AG09309 (cell line): ENCODE measurements at places on chromosomes 11 and 22.

GRCh38 chr11:15825976-15826650 is 530.2 kb downstream of the SOX6 start:
- DNase-seq = no peak

- DNase-seq = no peak
Observed at GRCh38 chr11:103043826-103044678, 47.9 kb downstream of the DCUN1D5 start.

GRCh38 chr22:42797011-42797410 is 60.1 kb downstream of the ARFGAP3 start:
- DNase-seq = no peak

GRCh38 chr11:33438301-33438700 is 181.1 kb downstream of the HIPK3 start:
- no peak for DNase-seq

GRCh38 chr22:19799322-19800190 is 39.0 kb downstream of the TBX1 start:
- peak; percentile 84 for DNase-seq

GRCh38 chr11:114612686-114613085 is 17.1 kb upstream of the NXPE4 start:
- no peak for DNase-seq

DNA sequence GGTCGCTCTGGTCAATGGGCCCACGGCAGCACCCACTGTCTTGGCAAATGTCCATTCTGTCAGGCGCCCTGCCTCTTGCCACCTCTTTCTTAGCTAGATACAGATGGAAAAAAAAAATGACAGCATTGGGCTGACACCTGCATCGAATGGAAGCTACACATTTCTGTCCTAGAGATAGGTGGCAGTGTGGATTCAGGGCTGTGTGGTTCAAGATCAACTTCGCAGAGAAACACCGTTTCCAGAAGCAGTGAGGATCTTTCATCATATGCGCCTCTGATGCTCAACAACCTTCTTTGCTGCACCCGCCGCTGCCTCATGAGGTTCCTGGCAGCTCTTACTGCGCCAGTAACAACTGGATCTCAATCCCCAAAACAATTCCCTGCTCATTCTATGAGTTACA is 236.3 kb downstream of the KIRREL3 start:
- no peak for DNase-seq

- DNase-seq = no peak
Observed at GRCh38 chr11:27420722-27421572, 51.6 kb downstream of the LGR4 start.

GRCh38 chr11:60855726-60856633 is at the start of gene PTGDR2:
Gene PTGDR2 (minus strand): TSS chr11:60855950. CDS start chr11:60853722, 2,228 bp downstream.
- no peak for DNase-seq
